ENCODE measurements at places on chromosomes 3 and 15.

DNA sequence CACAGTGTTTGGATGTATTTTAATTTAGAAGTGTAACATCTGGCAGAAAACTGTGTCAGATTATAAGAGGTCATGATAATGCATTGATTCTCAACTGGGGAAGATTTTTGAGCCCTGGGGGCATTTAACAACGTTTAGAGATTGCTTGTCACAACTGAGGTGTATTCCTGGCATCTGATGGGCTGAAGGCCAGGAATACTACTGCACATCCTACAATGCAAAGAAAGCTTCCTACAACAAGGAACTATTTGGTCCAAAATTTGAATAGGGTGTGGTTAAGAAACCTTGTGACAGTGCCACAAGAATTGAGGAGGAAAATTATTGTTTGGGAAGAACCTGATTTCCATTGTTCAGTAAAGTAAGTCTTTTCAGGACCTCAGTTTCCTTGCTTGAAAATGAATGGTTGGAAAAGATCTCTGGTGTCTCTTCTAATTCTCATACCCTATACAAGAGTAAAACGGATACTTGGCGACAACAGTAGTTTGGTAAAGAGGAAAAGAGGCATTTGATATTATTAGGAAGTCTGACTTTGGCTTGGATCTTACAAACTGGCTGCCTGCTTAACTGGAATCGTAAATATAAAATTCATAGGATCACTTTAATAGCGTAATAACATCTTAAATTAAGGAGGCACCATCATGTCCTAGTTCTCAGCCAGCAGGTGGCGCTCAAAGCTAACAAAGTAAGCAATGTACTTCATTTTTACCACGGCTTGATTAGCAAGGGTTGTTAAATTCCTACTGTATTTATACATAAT is 4.3 kb downstream of the DAZL start:
- peak; percentile 41 for DNase-seq

- DNase-seq = no peak
Measured at GRCh38 chr3:186141790-186142189, 32.9 kb upstream of the ETV5 start.

DNA sequence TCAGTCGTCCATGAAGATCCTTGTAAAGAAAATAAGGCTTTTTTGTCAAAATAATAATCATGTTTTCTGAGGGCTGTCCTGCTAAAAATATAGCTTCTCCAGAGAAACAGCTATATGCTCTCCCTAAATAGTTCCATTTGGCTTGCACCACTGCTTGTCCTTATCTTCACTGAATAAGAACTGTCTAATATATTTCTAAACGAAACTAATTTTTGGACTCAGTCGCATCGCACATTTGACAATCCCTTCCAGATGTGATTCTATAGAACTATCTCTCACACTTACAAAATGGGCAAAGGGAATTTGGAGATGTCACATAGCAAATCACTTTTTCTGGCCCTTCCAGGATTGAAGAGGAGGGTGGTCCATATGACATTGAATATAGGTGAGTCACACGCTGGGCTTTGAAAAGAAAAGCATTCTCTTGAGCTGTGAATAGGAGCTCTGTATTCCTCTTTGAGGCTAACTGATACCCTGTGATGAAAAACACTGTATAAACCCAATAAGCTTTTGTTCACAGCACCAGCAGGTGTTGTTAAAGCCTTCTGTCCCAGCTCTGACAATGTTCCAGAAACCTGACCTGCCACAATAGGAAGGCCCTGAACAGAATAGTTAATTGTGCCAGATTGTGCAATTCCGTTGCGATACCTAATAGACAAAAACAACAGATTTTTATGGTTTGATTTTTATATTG is 1144.2 kb downstream of the ROBO2 start:
- no peak for DNase-seq

DNA sequence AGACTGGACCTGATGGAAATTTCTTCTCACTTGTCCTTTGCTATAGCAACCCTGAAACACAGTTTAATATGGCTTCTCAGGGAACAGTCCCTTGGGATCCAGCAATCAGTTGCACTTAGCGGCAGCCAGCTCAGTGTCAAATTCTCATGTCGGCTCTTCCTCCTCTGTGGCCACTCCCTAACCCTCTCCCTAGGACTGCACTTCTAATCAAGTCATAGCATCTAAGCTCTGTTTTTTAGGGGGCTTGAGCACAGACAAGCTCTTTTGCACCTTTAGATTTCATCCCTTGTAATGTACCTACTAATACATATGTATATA is 250.5 kb upstream of the TLE3 start:
- DNase-seq = no peak

- DNase-seq = no peak
Measured at GRCh38 chr15:51172193-51172592, 77.5 kb upstream of the TNFAIP8L3 start.

GRCh38 chr3:11558918-11559815 is 84.5 kb downstream of the VGLL4 start:
- no peak for DNase-seq

GRCh38 chr3:136858381-136858780 is 3.6 kb upstream of the NCK1 start:
- DNase-seq = no peak

DNA sequence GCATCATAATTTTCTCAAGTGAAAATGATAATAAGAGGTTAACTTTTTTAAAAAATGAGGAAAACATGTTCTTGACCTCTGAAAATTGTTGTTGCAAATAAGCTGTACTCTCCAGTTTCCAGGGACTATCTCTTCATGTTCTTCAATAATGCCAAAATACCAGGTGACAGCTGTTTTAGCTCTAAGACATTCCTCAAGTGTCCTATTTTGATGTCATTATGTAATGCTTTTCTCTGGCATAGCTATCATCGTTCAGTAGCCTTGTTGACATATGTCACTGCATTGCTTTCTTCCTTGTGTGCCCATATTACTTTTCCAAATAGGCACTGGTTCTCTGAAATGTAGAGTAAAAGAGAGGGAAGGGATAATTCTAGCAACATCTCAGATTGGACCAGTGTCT is 5.7 kb upstream of the FILIP1L start:
- no peak for DNase-seq

- no peak for DNase-seq
Measured at GRCh38 chr3:29353807-29354206, 72.9 kb downstream of the RBMS3 start.

DNA sequence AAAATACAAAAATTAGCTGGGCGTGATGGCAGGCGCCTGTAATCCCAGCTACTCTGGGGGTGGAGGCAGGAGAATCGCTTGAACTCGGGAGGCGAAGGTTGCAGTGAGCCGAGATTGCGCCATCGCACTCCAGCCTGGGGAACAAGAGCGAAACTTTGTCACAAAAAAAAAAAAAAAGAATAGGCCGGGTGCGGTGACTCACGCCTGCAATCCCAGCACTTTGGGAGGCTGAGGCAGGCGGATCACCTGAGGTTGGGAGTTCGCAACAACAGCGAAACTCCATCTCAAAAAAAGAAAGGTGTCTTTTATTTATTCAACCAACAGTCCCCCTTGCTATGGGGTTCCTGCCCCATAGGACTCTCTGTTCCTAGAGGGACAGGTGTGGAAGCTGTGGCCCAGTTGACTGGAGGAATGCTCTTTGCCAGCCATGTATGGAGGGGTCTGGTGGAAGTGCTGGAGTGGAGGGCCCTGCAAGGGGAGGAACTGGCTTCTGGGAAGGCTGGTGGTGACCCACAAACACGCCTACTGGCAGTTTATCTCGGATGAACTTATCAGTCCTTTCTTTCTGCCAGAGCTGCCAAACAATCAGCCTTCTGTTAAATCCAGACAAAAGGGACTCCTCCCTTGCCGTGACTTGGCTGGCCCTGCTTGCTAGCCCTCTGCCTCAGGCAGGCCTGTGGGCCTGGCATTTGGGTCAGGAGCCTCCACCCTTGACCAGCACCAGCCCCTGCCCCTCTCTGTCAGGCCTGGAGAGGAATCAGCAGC is 4.6 kb upstream of the DAG1 start:
- no peak for DNase-seq

- DNase-seq = no peak
Measured at GRCh38 chr3:43910750-43911149, 220.0 kb downstream of the ABHD5 start.

DNA sequence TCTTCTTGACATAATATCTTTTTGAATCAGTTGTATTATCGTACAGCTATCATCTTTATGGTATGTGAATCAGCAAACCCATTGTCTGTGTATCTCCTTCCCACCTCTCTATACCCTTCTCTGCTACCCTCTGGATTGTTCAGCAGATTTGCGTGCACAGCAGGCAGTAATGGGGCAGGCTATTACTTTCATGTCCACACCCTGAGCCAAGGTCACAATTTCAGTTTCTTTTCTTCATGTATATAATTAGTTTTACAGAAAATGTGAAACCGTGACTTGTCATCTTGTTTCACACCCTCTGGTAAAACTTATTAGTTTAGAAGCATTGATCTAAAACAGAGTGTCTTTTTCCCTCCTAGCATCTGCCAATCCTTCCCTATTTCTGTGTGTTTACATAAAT is 770.4 kb upstream of the SEMA6D start:
- DNase-seq = no peak

DNA sequence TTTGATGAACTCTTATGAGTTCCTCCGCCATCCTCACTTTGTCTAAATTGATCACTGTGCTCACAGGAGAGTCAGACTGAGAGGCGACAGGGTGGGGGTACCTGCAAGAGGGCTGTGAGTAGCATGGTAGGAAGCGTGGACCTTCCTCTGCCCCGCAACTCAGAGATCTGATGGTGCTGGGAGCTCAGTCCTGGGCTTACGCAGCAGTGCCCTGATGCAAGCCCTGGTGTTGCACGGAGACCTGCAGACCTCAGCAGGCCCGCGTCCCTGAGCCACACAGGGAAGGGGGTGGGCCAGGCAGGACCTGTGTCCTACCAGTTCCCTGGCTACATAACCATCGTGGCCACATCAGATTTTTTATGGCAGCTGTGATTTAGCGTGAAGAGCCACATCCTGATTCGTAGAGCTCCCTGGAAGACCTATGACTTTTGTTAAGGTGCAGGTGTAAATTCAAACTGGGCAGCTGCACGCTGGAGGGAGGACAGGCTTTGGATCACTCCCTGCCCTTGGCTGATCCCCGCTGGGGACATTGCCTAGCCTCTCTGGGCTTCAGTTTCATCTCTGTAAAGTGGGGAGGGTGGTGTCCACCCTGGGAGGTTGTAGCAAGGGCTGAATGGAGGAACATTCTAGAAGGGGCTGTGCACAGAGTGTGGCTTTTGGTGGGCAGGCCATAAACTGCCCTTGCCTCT is 176.1 kb downstream of the KLF13 start:
- no peak for DNase-seq

- peak; percentile 97 for DNase-seq
Measured at GRCh38 chr3:159711560-159712333, 276.9 kb upstream of the IL12A start.

DNA sequence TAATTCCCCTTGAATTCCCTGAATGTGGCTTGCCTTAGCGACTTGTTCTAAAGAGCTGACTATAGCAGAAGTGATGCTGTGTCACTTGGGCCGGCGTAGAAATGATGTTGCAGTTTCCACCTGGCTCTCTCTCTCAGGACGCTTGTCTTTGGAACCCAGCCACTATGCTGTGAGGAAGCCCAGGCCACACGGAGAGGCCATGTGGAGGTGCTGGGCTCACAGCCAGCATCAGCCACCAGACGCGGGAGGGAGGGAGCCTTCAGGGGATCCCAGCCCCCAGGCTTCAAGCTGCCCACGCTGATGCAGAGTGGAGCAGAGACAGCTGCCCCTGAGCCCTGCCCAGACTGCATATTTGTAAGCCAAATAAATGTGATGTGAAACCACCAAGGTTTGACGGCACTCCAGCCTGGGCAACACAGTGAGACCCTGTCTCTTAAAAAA is 18.6 kb downstream of the RNU5B-1 start:
- no peak for DNase-seq

DNA sequence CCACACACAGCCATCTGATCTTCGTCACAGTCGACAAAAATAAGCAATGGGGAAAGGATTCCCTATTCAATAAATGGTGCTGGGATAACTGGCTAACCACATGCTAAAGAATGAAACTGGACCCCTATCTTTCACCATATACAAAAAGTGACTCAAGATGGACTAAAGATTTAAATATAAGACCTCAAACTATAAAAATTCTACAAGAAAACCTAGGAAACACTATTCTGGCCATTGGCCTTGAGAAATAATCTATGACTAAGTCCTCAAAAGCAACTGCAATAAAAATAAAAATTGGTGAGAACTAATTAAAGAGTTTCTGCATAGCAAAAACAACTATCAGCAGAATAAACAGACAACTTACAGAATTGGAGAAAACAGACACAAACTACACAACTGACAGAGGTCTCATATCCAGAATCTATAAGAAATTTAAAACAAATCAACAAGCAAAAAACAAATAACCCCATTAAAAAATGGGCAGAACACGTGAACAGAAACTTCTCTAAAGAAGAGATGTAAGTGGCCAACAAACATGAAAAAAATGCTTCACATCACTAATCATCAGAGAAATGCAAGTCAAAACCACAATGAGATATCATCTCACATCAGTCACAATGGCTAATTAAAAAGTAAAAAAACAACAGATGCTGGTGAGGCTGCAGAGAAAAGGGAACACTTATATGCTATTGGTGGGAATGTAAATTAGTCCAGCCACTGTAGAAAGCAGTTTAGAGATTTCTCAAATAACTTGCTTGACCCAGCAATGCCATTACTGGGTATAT is 104.0 kb downstream of the NR1I2 start:
- peak; percentile 6 for DNase-seq

- no peak for DNase-seq
Measured at GRCh38 chr3:11481556-11481955, 162.2 kb downstream of the VGLL4 start.

DNA sequence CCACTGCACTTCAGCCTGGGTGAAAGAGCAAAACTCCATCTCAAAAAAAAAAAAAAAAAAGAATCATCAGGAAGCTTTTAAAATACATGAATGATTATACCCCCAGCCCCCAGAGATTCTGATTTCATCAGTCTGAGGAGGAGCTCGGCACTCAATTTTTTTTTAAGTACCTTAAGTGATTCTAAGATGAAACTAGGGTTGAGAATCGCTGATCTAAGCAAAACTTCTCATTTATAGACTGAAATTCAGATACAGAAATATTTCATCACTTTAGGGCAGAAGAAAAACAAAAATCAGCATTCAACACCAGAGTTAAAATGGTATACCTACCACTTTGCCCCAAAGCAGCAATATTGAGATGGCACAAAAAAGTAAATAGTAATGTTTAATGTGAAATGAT is 24.7 kb downstream of the CPA3 start:
- no peak for DNase-seq

- no peak for DNase-seq
Measured at GRCh38 chr3:189344996-189345395, 173.2 kb downstream of the TPRG1 start.

- no peak for DNase-seq
Measured at GRCh38 chr3:75334299-75334698, 329.8 kb upstream of the FRG2C start.

- no peak for DNase-seq
Measured at GRCh38 chr15:43531018-43531670, 13.7 kb downstream of the MAP1A start.

- no peak for DNase-seq
Measured at GRCh38 chr15:86676002-86676401, 596.3 kb downstream of the AGBL1 start.
